ENCODE measurements at places on chromosomes 4 and X. TPM values are rescaled to one million over a fixed set of nuclear protein-coding genes. Genes with fewer than 3 reads are reported as not detected.

APOO gene
- 15.6 TPM for total RNA-seq

GLRA3 gene
- total RNA-seq = not detected

DNA sequence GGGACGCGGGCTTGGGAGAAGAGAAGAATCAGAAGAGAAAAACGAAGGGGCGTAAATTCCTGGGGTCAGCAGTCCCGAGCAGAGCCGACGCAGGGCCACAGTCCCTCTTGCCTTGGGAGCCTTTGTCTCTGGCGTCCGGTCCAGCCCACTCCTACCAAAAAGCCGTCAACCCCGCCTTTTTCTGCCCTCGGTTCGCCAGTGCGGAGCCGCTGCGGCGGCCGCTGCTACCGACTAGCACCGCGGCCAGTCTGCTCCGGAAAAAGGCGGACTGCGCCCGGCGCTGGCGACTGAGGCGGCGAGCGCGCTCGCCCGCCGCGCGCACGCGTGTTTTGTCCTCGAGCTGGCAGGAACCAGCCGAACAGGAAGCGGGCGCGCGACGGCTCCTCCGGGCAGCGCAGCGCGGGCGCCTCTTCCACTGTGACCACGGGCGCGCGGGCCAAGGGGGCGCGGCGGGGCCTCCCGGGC lies 502 bp downstream of the HNRNPDL start:
- DNase-seq = no peak

- DNase-seq = no peak
Measured at GRCh38 chrX:107940095-107940494, 42.1 kb downstream of the TEX13B start.

- DNase-seq = no peak
Measured at GRCh38 chr4:151955721-151956380, 195.0 kb upstream of the GATB start.

DNA sequence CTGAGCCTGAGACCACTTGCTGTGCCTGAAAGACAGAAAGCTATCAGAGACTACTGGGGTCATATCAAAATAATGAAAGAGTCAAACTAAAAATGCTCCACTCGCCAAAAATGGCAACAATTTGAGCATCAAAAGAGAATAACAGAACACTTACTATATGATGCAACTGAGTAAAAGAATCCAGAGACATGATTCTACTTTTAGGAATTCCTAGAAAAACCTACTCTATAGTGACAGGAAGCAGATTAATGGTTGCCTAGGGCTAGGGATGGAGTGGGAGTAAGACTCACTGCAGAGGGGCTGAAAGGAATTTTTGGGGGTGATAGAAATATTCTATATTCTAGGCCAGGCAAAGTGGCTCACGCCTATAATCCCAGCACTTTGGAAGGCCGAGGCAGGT lies 29.4 kb upstream of the SLAIN2 start:
- no peak for DNase-seq
